CD4-positive, alpha-beta T cell treated with Interleukin-21 for 1 hour (primary cell): ENCODE measurements at places on chromosomes 4 and X.

DNA sequence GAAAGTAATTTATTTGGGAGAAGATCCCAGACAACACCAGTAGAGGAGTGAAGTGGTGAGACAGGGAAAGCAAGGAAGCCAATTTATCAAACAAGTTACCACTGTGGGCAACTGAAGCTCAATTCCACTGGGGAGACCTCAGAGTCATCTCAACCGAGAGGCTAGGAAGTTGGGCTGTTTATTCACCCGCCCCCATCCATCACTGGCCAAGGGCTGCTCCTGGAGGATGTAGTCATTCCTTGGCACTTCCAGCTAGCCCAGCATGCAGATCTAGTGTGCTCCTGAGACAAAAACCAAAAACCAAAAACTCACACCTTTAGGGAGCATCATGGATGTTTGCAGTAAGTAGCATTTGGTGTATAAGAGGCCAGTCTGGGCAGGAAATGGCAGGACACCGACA, 47.0 kb downstream of the RAI2 start:
- no peak for DNase-seq

DNA sequence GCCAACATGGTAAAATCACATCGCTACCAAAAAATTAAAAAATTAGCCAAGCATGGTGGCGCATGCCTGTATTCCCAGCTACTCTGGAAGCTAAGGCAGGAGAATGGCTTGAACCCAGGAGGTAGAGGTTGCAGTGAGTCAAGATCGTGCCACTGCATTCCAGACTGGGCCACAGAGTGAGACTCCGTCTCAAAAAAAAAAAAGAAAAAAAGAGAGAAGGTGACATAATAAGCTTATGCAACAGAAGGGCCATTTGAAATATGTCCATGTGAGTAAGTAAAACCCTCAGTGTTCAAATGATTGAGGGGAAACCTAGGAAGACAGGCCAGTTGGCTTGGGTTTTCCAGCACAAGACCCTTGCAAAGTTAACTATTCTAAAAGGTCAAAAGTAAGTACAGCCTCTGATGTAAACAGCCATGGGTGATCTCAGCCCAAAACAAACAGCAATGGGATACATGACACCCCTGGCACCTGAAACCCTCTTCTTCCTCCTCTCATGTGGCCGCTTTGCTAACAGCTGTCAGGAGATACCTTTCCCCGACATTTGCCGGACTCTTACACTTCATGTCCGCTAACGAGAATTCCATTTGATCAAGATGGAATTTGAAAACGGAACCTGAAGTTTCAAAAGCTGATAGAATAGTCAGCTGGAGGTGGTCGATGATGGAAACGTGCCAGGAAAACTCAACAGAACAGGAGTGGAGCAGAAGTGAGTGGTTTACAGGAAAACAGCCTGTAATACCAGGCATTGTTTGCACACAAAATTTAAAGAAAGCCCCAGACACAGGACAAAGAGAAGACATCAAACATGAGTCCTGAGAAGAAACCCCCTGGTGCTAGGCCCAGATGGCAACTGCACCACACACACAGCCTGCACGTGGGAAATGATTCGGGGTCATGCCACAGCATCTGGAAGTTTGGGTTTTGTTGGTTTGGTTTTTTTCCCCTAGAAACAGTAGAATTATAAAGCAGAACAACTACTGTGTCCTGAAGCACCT, 93.0 kb upstream of the STS start:
- no peak for DNase-seq

- DNase-seq = no peak
Observed at GRCh38 chrX:38804432-38804681, 3.1 kb downstream of the MID1IP1 start.

DNA sequence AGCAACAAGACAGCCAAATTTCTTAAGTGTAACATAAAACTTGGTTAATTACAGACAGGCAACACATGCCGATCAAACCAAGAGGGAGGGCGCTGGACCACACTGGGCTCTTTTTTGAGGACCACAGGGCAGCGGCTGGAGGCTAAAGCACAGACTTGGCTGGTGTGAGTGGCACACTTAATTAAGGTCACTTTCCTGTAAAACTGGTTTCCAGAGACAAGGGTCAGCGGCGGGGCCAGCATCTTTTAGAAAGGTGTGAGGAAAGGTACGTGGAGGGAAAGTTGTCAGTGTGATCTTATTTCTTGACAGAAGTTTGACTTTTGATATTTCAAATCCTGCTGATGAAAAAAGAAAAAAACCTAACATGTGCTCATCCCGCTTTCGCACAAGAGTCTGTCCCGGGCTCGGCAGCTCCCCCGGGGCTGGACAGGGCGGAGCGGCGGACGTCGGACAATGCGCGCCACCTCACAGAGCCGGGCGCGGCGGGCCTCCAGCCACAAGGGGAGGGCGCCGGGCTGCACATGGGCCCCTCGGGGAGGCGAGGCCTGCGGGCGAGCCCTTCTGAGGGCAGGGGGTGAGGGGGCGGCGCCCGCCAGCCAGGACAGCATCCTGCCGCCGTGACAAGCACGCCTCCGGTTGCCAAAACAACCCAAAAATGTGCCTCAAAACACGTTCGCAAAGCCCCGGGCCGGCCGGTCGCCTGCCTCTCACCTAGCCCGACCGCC, 660 bp upstream of the HSPA4L start:
- no peak for DNase-seq

- DNase-seq = no peak
Observed at GRCh38 chrX:97672608-97673007, 788.9 kb downstream of the RPA4 start.

DNA sequence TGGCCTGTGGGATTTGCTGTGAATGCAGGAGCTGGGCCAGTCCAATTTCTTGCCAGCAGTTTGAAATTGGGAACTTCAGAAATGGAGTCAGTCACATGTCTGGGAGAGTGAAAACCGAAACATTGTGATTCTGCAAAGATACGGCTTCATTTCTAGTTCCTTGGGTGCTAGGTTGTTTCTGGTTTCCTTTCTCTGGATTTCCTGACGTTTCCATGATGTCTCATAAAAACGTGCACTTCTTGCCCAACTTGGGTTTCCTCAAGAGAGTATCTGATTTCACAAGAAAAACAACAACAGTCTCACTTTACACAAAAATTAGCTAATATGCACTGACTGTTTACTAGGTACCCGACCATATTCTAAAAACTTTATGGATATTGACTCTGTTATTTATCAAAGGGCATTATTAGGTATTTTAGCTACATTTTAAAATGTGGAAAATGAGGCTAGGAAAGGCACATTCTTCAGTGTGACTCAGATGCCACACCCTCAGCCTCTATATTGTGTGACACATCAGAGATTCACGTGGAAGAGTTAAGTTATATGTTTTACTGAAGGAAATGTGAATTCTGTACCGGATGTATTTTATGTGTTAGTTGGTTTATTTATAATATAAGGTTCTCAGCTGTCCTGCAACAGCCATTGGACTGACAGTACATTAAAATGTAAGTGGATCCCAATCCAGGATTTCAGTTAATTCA, 225.0 kb upstream of the PUDP start:
- DNase-seq = no peak

DNA sequence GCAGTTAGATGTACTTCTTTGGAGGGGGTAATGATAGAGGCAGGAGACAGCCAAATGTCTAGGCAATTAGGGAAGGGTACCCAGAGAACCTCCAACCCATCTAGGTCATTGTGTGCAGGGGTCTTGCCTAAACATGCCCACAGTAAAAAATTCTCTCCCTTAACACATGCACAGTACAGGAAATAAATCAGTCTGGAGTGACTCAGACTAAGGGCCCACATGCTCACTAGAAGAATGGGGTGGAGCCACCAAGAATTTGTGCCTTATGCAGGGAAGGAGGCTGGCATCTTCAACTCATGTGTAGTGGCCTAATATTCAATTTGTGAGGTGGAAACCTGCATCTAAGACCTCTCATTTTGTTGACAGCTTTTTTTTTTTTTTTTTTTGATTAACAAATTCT, 945.3 kb upstream of the GRIA3 start:
- no peak for DNase-seq

- no peak for DNase-seq
Observed at GRCh38 chr4:11650801-11651596, 222.3 kb upstream of the HS3ST1 start.

DNA sequence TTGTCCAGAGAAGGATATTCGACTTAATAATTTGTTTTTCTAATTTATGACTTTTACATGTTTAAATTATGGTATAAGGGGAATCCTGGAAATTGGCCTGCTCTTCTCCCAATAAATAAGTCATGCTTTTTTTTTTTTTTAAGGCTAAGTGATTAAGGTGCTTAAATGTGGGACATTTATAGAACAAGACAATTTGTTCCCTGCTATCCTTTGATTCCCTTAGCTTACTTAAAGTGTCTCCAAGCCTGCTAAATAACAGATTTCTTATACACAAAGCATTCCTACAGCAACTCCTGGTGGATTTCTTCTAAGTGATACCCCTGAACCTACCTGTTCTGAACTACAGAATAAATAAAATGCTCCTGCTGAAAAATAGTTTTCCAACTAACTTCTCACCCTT, 233.0 kb upstream of the UGT8 start:
- no peak for DNase-seq

GRCh38 chrX:112368371-112368770, 285.8 kb upstream of the TRPC5 start:
- DNase-seq = no peak

DNA sequence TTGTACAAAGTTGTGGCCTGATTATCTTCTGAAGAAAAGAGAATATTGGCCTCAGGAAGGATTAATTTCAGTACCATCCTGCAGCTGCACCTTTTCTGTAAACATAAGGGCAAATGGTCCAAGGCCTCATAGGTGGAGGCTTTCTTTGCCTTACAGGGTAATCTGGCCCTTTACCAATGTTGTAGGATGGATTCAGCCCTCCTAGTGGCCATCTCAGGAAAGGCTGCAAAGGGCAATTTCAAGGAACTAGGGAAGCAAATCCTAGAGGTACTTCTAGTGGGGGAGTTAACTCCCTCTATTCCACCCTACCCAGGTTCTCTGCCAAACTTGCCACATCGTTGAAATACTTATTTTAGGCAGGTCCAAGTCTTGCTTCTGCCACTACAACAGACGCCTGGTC, 57.6 kb downstream of the UGT2B11 start:
- no peak for DNase-seq

GRCh38 chr4:76783836-76784235, 114.1 kb downstream of the SOWAHB start:
- no peak for DNase-seq

- no peak for DNase-seq
Observed at GRCh38 chrX:6574762-6575161, 39.8 kb upstream of the VCX3A start.

DNA sequence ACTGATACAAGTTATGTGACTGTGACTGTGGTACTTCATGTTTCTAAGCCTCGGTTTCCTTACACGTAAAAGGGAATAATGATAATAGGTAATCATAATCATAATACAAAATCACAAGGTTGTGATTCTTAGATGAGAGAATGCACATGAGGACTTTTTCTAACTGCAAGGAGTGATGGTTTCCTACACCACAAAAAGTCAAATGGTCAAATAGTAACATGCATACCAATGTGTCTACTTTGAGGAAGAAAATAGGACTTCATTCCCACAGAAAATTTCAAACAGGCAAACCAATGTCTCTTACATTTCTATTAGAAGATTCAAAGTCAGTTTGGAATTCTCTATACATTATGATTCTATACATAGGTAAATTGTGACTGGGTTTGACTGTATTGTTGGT, 368.7 kb upstream of the FTHL17 start:
- no peak for DNase-seq

- DNase-seq = no peak
Observed at GRCh38 chr4:186844059-186844681, 120.5 kb upstream of the FAT1 start.

- no peak for DNase-seq
Observed at GRCh38 chr4:4843635-4844291, 15.7 kb upstream of the MSX1 start.

DNA sequence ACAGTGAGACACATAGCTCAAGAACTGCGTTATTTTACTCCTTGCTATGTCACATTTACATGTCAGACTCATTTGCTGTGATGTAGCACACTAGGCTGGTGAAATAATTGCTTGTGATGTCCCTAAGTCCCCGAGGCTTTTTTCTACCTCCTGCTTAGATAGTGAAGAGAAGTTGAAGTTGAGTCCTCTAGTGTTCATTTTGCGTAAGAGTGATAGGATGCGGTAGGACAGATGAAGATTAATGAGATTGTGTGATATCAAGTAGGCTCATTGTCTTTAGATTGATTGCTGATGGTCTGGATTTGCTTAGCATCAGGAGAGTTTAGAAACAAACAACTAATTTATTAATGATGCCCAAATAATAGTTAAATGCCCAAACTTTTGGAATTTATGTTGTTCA, 173.6 kb upstream of the NUDT6 start:
- no peak for DNase-seq

GRCh38 chr4:174707051-174707676, 121.9 kb downstream of the GLRA3 start:
- DNase-seq = no peak

- no peak for DNase-seq
Observed at GRCh38 chr4:164613792-164614191, 140.1 kb upstream of the SMIM31 start.

- DNase-seq = peak; percentile 63
Observed at GRCh38 chrX:78104447-78105176, 564 bp downstream of the PGK1 start.

DNA sequence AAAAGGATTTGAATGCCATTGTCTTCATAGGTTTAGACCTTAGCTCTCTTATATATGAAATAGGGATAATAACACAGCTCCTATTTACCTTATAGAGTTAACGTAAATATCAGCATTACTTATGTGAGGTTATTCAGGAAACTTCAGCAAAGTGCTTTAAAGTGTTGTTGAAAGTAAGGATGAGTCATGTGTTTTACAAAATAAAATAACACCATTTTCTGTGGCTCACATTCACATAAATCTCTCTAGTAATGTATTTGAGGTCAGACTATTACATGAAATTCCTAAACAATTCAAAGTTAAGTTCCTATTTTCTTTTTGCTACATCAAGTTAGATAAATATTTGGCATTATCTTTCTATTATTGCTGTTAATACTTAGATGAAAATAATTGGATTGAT, 2.9 kb downstream of the GNRHR start:
- no peak for DNase-seq

- no peak for DNase-seq
Observed at GRCh38 chrX:49071877-49072711, 1.7 kb downstream of the PRAF2 start.

GRCh38 chr4:38634047-38634759, 29.8 kb upstream of the KLF3 start:
- DNase-seq = no peak

GRCh38 chrX:3639236-3639635, 74.2 kb downstream of the PRKX start:
- no peak for DNase-seq

- DNase-seq = no peak
Observed at GRCh38 chr4:162498168-162498567, 334.4 kb upstream of the FSTL5 start.

GRCh38 chr4:65747386-65747785, 77.1 kb upstream of the EPHA5 start:
- no peak for DNase-seq
